ENCODE measurements at places on chromosomes 7 and 10. TPM values are rescaled to one million over a fixed set of nuclear protein-coding genes. Genes with fewer than 3 reads are reported as not detected.

The CRTAC1 gene
- 1.5 TPM for total RNA-seq

The STAG3 gene
- total RNA-seq, result 0.48 TPM

GRCh38 chr7:148570510-148570909, 20.1 kb upstream of the C7orf33 start:
- no peak for ATAC-seq

DNA sequence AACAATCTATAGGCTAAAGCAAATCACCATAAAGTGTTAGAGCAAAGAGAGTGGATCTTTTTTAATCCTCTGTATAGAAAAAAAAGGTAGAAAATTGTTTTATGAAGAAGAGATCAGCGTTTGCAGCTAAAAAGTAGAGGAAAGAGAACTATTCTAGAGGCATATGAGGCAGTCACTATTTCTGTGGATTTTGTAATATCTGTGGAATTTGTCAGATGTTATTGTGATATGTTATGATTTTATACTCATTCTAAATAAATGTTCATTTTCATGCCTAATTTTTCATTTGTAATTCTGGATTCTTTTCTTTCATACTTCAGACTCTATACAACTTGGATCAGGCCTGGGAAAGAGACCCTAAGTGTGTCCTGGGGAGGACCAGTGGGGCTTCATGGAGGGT, 295.0 kb upstream of the LYZL1 start:
- no peak for ATAC-seq

DNA sequence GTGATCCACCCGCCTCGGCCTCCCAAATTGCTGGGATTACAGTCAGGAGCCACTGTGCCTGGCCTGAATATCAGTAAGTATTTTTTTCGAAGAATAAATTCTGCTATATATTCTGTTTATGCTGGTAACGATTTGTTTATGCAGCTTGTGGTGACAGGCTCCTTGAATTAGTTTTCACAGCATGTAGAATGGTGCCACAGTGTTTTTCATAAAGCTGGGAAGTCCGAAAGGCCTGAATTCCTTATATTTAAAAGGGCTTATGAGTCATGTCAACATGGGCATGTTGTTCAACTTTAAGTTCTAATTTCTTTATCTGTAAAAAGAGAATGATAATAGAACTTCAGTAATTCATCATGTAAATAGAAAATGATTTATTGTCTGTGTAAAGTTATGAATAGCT, 42.2 kb upstream of the WASL start:
- no peak for ATAC-seq

- ATAC-seq, result no peak
These were observed 465 bp upstream of the NPY start for GRCh38 chr7:24283554-24283896.

- ATAC-seq, result peak; percentile 31
These were observed at the start of gene ITIH5 for GRCh38 chr10:7666253-7667023. Gene ITIH5, minus strand, starts transcription at chr10:7666966. Its CDS starts 74 bp downstream, at chr10:7666892.

GRCh38 chr7:50768485-50769474, 13.9 kb downstream of the GRB10 start:
- no peak for ATAC-seq
